Upper lobe of right lung (tissue), 1 donor: ENCODE measurements at places on chromosomes 3 and 15.

DNA sequence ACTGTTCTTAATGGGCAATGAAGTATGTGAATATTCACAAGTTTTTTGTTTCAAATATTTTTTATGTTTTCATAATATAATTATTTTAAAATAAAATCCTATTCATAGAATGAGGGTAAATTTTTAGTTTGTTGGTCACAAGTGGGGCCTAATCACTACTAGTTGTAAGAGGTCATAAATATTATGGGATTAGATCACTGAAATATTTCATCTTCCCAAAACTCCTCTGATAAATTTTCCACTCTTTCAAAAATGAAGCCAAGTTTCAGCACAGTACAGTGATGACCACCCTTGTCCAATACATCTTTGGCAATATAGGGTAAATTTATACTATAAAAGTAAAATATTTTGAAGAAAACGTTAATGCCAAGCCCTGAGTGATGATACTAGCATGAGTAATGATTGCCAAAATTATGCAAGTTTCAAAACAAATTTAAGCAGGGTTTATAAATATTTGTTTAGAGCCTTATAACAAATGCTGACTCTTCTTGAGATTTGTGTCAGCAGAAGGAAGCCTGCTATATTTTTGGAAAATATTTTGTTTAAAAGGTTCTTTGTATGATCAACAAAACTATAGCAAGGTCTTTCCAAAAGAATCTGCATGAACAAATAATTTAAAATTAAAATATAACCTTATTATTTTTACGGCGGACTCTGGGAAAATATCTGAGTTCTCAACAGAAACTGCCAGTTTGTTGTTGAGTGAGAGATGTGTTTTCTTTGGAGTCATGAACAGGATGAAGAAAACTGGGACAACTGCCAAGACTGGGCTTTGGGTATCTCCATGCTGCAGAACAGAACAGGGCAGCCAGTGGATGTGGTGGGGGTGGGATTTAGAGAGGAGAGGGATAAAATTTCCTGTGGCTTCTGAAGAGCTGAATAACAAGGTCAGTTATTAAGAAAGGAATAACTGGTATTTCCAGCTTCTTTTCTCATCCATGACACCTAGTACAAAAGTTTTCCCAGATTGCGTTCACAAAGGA is 17.9 kb upstream of the TM4SF1 start:
- DNase-seq: no peak

DNA sequence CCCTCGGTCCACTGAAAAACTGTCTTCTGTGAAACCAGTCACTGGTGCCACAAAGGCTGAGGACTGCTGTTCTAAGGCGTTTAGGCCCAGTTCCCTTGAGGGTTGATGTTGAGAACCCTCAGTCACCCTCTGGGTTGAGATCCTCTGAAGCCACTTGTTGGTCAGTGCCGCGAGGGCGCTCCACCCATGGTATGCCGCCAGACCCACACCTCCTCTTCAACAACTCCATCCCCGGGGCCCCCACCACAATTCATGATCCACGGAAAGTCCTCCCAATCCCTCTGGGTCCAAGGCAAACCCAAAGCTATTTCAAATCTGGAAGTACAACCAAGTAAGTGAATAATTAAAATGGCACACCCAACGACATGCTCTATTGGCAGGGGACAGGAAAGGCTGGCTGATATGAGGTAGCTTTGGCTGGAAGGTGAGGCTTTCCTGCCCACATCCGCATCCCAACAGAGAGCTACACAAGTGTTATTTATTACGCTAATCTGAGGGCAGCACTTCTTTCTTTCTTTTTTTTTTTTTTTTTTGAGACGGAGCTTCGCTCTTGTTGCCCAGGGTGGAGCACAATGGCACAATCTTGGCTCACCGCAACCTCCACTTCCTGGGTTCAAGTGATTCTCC is 58.1 kb downstream of the XXYLT1 start:
- peak; percentile 23 for DNase-seq

GRCh38 chr3:101762041-101762646 is 16.9 kb upstream of the NXPE3 start:
- DNase-seq: no peak

DNA sequence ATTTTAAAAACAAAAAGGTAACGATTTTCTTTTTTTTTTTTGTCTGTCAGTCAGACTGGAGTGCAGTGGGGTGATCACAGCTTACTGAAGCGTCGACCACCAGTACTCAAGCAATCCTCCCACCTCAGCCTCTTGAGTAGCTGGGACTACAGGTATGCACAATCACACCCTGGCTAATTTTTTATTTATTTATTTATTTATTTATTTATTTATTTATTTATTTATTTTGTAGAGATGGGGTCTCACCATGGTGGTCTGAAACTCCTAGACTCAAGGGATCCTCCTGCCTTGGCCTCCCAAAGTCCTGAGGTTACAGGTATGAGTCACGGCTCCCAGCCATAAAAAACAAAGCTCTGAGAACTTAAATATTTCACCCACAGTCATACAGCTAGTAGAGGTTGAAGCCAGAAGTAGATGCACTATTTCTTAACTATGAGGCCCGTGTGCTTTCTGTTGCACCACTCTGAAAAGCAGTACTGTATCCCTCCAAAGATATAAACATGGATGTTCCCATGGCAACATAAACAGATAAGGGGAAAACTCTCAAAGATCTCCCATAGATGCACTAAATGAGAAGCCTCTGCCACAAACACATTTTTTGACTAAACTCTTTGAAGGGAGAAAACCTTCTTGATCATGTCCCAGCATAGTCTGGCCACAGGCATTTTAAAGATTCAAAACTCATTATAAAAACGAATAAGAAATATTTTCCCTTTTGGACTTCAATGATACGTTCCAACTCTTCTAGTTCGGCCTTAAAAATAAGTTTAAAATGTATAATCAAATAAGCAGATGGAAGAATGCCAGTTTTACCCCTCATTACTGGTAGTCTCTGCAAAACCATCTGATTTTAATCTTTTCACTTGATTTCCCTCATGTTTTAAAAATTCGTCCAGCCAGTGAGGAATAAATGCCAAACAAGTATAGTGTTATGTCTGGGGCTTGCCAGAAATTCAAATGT is 162.3 kb upstream of the ARHGEF26 start:
- DNase-seq: no peak

DNA sequence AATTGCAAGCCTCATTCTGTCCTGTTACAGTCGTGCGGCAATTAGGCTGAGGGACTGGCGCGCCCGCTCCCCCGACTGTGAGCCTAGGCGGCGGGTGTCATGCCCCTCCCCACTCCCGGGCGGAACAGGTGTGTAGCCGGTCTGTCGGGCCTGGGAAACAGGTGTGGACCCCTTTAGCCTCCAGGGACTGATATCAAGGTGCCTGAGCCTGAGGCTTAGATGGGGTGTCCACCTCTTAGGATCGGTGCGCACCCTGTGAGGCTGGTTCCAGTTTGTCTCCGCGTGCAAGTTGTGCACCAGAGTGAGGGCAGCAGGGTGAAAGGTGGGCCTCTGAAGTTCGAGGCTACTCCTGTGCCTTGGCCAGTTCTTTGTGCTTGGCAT is 686 bp downstream of the VPS8 start:
- DNase-seq: peak; percentile 67

- no peak for DNase-seq
Observed at GRCh38 chr3:122004107-122004506, 17.9 kb downstream of the ILDR1 start.

- DNase-seq: no peak
Observed at GRCh38 chr3:11522398-11522715, 121.4 kb downstream of the VGLL4 start.

GRCh38 chr3:162632672-162633071 is 1136.1 kb downstream of the OTOL1 start:
- DNase-seq: no peak

DNA sequence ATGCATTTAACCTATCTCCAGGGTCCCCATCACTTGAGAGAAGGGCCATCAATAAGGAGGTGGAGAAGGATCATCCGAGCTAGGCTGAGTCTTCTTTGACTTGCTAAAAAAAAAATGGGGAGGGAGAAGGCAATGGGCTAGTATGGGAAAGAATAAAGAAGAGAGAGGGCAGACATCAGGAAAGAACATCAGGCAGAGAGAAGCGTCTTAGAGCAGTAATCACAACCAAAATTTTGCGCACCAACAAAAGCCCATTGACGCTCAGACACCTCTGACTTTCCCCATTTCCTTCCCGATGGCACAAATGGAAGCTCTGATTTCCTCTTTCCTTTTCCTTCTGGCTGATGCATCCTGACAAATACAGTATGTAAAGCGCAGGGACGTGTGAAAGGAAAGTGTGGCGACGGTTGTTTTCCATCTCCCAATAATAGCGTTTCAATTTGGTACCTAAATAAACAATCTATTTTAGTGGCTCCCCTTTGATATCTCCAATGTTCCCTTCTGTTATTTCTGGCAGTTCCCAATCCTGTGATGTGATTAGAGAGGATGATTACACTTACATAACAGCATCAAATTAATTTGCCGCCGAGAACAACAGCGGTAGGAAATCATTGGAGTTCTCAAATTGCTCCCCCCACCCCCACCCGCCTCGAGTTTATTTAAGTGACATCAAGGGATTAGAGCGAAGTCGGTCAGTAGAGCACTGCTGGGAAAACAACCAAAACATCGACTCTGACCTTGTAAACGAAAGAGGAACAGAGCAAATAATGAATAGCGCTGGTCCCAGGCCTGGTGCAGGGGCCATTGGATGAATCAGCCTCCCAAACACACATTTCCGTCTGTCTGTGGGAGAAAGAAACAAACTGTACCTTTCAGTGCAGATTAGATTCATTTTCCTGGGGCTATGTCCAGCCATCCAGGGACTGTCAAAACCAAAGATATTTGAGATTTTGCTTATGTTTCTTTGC is 273.3 kb upstream of the ICE2 start:
- DNase-seq: no peak

- DNase-seq: no peak
Observed at GRCh38 chr15:75167588-75168350, 33.9 kb upstream of the C15orf39 start.

- DNase-seq: peak; percentile 38
Observed at GRCh38 chr3:133868758-133869475, 26.8 kb downstream of the RAB6B start.

- no peak for DNase-seq
Observed at GRCh38 chr3:138899351-138899991, 47.5 kb downstream of the FOXL2 start.

GRCh38 chr15:42444415-42445063 is 46.4 kb downstream of the ZNF106 start:
- no peak for DNase-seq

DNA sequence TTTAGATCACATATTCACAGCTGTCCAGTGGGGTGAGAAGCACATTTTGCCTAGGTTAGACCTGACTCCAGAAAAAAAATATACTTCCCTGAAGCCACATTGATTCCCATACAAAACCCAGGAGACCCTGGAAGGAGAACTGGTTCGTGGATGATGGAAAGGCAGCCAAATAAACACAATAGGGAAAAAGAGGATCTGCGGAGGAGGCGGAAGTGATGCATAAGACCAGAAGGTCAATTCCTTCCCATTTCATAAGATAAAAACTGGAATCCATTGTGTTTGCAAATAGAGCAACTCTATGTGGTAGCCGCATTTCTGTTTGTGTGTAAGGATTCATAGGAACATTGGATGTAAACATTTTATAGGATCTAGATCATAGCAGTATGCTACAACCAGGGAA is 781.9 kb upstream of the GRM7 start:
- no peak for DNase-seq

DNA sequence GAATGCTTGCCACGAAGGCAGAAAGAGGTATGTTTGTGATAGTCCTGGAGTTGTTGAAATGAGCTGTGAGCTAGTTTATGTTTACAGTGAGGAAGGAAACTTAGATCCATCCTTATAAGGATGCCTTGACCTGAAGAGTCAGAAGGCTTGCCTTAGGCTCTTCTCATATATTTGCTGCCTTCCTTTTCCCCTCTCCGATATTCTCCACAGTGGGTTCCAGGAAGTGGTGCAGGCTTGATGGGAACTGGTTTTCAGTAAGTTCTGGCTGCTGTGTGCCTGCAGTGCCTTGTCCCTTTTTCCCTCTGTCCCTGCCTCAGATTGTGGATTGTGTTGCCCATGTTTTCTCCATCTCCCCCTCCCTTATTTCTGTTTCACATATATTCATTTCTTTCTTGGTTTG is 287.3 kb upstream of the UBE2E1 start:
- no peak for DNase-seq

DNA sequence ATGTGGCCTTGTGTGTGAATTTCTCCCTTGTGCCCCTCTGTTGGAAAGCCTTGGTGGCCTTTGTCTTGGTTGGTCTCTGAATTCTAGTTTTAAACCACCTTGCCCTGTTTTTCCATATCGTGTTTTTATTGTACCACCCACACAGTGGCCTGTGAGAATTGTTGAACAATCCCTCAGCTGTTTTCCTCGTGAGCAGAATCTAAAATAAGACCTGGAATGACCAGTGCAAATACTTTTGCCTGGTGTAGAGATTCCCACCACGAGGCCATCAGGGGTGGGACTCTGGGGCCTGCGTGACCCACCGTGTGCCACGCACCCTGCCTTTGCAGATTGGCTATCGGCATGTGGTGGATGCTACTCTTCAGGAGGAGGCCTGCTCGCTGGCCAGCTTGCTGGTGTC is 19.0 kb upstream of the CLEC3B start:
- no peak for DNase-seq

DNA sequence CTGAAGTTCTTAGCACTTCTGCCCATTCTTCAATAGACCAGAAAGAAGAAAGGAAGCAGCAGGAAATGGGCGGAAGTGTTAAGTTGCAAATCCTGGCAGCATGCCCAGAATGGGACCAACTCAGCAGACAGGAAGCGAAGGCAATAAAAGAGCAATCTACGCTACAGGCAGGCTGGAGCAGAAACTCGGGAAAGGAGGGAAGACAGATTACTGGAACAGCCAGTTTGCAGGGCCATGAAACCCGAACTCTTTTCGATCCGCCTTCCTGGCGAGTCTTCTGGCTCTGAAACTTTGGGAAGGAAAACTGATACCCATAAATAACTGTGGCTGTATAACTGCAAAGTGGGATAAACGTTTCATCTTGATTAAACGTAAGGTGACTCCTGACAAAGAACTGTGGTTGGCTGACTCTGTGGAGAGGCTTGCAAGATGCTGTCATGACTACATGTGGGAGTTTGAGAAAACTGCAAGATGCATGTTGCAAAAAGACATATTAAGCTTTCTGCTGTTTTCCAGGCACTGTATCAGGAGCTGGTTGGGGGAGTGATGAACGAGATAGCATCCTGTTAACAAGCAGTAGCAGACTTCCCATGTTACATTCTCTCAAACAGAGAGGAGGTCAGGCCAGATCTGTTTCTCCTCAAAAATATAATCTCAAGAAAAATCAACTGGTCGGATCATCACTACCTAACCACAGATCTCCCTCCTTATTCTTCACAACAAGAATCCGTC is 67.8 kb downstream of the FMN1 start:
- peak; percentile 67 for DNase-seq

DNA sequence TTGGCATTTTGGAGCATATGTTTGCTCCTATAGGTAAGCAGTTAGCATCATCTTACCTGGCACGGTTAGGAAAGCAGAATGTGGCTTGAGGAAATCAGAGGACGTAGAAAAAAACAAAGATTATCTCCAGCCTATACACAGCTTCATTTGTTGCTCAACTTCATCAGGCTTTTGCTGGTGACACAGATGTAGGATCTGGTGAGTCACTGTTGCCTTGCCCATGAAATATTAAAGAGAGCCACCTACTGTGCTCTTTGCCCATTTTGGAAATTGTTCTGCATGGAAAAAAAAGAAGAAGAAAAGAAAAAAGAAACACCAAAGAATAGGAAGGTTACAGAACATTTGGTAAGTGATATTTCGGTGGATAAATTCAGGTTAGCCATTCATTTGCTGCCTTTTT is 3.8 kb downstream of the IL1RAP start:
- DNase-seq: no peak
